ENCODE measurements at places on chromosomes 12 and 14. TPM values are rescaled to one million over a fixed set of nuclear protein-coding genes. Genes with fewer than 3 reads are reported as not detected.

The IFT43 gene
- total RNA-seq = 17.0 TPM

The NRXN3 gene
- total RNA-seq = 4.1 TPM

The KRT74 gene
- not detected for total RNA-seq

GRCh38 chr12:108482717-108483212, 32.3 kb upstream of the FICD start:
- DNase-seq = no peak

DNA sequence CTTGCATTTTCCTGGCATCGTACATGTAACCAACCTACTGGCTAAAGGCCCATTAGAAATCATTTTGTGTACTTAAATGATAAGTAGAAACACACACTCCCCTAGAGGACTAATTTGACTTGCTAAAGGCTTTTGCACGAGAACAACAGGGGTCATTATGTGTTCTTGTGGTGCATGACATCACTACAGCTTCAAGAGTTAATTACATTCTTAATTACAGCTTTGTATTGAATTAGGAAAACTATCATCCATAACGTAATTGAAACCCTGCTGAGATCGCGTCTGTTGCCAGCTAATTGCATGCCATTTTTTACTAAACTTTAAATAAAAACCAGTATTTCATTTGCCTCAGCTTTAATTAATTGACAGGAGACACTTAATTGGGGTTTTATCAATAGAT, 51.4 kb downstream of the TMEM132C start:
- no peak for DNase-seq

DNA sequence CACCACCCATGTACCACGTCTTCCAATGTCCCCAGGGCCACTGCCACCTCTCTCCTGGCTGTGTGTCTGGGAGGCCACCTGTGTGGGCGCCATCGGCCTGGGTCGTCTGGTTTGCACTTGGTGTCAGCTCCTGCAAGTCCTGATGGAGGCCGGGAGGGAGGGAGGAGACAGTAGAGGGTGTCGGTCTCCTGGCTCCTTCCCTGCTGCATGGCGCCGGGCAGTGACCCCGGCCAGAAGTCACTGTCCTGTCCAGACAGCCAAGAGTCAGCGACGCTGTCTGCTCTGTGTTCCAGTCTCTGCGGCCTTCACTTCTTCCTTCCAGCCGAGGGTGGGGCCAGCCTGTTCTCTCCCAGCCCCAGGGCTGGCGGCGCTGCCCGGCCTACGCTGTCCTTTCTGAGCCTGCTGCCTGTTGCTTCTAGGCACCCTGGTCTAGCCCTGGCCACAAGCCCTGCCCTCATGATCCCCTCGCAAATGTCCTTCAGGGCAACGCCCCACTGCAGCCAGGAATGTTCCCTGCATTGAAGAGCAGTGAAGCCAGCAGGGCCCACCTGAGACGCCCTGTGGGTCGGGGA, 13.0 kb upstream of the LBHD2 start:
- DNase-seq = no peak

DNA sequence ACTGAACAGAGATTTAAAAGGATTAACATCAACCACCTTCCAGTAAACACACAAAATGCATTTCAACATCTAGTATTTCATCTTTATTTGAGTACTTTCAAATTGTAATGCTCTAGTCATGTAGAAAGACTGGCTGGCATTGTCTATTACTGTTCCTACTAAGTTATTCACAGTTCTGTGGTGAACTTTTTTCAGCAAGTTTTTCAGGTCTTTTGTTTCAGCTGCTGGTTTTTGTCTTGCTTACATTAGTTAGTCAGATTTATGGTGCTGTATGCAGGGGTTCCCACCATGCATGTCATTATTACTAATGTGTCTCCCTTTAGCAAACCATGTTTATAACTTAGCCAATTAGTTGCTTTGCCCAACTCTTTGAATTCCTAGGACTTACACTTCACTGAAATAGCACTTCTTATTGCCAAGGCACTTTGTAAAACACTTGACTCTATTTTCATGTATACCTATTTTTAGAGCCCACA, 253.4 kb upstream of the KITLG start:
- no peak for DNase-seq

Measured in H1 (cell line).